AG04450 (cell line): ENCODE measurements at places on chromosomes 11 and 22.

DNA sequence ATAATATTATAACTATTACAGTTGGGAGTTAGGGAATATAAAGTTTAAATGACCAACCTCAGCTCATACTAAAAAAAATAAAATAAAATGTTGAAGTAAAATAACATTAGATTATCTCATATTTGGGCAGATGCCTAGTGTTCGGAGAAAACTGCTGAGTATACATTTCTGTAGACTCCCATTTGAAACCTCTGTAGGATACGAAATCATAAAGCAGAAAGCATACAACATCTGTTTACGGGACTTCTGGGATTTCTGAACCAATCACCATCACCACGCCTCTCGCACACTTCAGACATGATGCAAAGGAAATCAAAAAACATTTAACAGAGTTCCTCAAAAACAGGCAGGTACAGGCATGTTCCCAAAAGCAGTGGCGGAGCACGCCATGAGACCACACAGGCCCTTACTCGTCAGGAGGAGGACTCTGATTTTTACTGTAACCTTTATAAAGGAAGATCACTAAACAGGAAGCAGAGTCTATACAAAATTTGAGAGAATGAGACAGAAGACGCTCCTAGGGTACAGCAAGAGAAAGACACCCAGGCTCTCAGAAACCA lies 8.6 kb downstream of the ZNF195 start:
- no peak for DNase-seq

- no peak for DNase-seq
These were observed 16.0 kb upstream of the PRG2 start for GRCh38 chr11:57406337-57406904.

- DNase-seq = no peak
These were observed 23.2 kb downstream of the CASP5 start for GRCh38 chr11:104999721-105000120.

DNA sequence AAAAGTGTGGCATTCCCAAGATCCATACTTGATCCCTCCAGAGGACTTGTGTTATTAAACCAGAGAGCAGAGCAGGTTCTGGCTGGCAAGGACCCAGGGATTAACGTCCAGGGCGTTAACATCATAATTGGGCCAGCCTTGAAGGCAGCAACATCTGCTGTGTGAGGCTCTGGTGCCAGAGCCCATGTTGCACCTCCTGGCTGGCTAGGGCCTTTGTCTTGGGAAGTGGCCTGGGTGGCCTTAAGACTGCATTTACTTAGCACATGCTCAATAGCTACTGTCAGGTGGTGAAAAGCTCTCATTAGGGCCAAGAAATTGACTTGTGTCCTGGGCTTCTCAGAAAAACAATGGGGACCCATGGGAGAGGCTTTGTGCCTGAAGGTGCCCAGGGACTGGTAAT lies 66.6 kb downstream of the CACNG2 start:
- DNase-seq = no peak

- no peak for DNase-seq
These were observed 237.6 kb upstream of the C11orf87 start for GRCh38 chr11:109184376-109184775.

GRCh38 chr11:8642196-8642841 lies 40.1 kb downstream of the TRIM66 start:
- DNase-seq = no peak

DNA sequence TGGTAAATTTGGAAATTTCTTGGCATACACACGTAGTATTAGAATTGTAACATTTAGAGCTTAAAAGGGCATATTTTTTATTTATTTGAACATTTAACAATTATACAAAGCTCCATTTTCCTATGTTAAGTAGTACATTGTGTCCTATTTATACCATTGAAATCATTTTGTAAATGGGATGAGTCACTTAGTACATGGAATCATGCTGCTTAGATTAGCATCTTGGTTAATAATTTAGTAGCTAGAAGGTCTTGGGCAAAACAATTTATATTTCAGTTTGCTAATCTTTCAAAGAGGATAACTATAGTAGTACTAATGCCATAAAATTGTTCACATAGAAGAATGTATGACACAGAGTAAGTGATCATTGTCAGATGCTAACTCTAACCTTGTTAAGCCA lies 450.1 kb upstream of the LUZP2 start:
- no peak for DNase-seq

DNA sequence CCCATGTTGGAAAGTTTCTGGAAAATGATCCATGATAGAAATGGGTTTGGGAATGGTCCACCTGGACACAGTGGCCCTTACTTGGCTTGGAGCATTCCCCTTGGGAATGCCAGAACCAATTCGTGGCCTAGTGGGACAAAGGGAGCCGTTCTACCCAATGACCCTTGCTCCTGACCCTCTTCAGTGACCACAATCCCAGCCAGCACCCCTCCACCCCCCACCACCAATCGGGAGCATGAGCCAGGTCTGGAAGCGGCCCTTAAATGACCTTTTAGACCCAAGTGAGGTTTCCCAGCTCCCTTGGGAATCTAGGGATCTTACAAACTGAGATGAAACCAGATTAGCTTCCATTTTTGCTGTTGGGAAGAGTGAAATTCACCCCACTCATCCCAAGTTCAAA lies 51.3 kb upstream of the CDON start:
- no peak for DNase-seq

- DNase-seq = no peak
These were observed 11.0 kb upstream of the GRAMD4 start for GRCh38 chr22:46609175-46609690.

- no peak for DNase-seq
These were observed 14.9 kb downstream of the P2RX3 start for GRCh38 chr11:57353036-57353435.
